ENCODE measurements at places on chromosomes 16 and 17.

GRCh38 chr17:37123941-37124820 lies 175.4 kb downstream of the AATF start:
- no peak for DNase-seq

- DNase-seq: no peak
Observed at GRCh38 chr16:56637814-56638750, at the start of gene MT1A. MT1A (plus strand) TSS chr16:56638666; CDS start chr16:56638739, 73 bp downstream.

- no peak for DNase-seq
Observed at GRCh38 chr16:88610909-88611812, 27.2 kb upstream of the IL17C start.

DNA sequence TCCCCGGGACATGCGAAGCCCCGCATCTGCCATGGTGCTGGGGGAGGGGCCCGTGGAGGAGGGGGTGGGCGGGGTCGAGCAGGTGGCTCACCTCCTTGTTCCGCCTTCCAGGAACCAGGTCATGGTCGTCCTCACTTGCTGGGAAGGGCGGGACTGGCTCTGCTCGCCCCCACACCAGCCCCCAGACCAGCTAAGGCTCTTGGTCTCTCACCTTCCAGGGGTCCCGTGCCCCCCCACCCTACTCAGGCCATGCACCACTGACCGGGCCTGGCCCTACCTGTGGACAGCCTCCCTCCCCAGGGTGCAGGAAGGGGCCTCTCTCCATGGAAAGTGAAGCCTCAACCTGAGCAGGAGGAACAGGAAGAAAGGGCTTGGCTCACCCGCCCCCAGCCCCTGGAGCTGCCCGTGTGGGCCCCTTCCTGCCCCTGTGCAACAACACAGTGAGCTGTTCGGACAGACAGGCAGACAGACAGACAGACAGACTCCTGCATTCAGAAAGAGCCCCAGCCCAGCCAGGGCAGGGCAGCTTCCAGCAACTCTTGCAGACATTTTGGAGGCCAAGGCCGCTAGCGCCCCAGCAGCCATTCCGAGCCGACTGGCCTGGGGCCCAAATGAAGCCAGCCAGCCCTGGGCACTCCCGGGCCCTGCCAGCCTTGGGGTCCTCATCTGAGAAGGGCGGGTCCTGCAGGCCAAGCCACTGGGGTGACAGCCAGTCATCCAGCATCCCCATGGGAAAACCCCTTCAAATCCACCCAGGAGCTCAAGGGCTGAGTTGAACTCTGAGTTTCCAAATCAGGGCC lies 8.1 kb upstream of the KREMEN2 start:
- no peak for DNase-seq

DNA sequence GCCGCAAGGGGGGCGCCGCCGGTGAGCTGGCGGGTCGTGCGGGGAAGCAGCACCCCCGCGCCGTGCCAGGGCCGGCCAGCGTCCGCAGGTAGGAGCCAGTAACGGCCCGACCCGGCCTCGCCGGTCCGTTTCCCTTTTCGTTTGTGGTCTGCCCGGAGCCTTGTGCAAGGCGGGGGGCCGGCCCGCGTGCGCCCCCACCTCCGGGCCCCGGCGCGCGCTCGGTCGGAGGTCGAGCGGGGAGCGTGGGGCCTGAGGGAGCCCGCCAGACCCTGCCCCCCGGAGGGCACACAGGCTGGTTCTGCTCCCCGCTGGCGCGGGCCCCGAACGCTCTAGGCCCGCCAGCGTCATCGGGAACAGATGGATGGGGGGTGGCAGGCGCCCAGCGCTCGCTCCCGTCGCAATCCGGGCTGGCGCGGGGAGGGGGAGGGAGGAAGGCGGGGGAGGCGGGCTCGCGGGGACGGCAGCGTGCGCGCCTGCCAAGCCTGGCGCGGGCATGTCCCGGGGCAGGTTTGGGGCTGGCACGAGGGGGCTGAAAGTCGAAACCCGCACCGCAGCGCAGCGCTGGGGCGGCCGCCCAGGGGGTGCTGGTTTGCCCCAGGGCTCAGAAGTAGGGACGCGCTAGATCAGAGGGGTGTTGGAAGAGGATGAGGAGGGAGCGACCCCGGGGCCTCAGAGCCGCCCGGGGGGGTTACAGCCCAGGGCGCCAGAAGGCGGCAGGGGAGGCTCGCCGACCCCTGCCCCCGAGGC lies 1.5 kb upstream of the GSE1 start:
- DNase-seq: peak; percentile 61

- no peak for DNase-seq
Observed at GRCh38 chr17:69103557-69104233, 38.0 kb downstream of the ABCA6 start.

DNA sequence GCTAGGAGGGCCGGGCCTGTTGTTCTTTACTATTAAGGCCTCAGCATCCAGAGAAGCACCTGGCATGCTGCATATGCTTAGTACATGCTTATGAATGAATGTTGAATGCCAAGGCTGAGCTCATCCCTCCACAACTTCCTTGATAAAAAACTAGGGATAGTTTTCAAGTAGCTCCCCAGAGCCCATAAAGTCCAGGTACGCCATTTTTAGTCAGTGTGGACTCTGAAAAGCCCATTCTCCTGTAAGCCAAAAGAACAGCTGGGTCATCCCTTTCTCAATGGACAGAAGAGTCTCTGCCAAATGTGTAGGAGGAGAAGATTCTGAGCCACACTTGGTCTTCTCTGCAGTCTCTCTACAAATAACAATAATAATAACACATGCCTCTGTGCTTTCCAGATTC lies 8.9 kb upstream of the ITGB3 start:
- DNase-seq: no peak

DNA sequence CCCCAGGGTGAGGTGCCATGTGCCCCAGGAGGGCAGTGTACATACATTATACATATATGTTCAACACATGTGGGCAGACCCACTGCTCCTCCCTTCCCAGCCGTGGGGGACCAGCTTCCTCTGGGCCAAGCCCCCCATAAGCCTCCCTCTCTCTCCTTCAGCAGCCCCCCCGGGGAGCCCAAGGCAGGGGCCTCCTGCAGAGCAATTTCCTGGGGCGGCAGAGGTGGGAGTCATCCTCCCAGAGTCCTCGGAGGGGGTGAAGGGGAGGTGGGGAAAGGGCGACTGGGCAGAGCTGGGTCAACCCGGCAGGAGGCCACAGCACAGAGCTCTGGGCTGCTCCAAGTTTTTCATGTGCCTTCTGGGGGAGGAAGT lies 235.1 kb downstream of the ZNF423 start:
- DNase-seq: no peak

DNA sequence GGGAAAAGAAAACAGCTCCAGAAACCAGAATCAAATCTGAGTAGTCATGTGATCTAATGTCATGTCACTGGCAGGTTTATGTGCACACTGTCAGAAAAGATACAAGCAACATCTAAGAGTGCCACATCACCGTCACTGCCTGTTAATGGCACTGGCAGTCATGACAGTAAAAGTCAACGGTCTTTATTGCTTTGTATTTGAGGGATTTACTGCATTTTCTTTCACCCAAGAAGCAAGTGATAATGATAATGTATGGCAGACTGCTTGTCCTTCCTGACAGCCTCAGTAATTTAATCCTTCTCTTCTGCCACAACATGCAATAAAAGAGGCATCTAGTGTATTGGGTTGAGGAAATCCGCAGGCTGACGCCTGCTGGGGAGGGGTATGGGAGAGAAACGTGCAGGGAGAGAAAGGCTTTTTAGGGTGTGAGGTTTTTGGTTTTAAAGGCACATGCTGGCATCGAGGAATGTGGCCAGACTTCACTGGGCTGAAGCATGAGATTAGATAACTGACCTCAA lies 92.4 kb downstream of the RPGRIP1L start:
- DNase-seq: no peak

DNA sequence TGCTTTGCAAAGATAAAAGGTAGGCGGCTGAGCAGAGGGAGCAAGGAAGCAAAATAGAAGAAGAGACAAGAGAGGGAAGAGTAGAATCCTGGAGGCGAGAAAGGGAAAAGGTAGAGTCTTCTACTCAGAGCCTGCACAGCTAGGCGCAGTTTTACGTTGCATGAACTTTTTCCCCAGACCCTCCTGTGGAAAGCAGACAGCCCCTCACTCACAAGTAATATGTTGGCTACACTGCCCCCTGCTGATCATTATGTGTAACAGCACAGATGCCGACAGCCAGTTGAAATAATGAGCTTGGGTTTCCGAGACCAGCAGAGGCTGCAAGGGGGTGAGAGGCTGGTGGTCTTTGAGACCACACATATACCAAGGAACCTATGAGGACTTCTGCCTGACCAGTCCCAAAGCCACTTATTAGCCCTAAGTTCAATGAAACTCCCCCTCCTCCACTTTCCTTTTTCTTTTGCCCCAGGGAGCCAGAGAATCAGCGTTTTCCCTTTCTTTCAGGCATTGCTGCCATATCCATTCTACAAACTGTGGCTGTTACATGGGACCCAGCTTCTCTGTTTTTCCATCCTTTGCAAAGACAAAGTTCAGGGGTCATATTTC lies 22.5 kb upstream of the CMTR2 start:
- DNase-seq: peak; percentile 37

GRCh38 chr17:30377574-30378240 lies 1.0 kb upstream of the CPD start:
- no peak for DNase-seq

GRCh38 chr16:15403392-15403995 lies 7.9 kb downstream of the MPV17L start:
- DNase-seq: no peak

GRCh38 chr17:41523787-41524186 lies 4.3 kb downstream of the KRT19 start:
- no peak for DNase-seq

DNA sequence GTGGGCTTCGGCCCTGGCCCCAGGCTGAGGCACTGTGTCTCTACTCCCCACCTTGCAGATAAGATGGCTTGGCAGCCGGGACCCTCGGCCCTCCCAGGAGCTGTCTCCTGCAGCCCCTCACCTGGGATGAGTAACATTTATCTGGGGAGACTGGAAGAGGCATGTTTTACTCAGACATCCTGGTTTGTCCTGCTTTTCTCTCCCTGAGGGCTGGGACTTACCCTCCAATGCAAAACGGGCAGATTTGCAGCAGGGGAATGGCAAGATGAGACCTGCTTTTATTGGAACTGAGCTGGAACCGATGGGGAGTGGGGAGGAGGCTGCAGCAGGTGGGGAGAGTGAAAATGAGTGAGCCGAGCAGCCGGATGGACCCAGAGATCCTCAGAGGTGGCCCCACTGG lies 27.3 kb upstream of the UBE2G1 start:
- DNase-seq: no peak

DNA sequence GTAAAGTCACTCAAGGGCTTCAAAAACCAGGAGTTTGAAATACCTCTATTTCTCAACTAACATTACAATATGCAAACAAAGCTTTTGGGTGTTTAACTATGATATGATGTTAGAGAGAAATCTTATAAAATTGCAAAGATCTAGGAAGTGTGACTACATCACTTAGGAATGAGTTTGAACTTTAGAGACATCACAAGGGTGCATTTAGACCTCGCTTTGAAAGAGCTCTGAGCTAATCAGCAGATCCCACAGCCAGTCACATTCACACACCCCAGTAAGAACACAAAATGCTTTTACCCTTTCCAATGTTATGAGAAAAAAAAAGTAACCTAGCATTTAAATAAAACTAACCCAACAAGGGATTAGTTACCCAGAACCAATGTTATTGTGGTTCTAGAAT lies 45.2 kb downstream of the HYDIN start:
- no peak for DNase-seq

DNA sequence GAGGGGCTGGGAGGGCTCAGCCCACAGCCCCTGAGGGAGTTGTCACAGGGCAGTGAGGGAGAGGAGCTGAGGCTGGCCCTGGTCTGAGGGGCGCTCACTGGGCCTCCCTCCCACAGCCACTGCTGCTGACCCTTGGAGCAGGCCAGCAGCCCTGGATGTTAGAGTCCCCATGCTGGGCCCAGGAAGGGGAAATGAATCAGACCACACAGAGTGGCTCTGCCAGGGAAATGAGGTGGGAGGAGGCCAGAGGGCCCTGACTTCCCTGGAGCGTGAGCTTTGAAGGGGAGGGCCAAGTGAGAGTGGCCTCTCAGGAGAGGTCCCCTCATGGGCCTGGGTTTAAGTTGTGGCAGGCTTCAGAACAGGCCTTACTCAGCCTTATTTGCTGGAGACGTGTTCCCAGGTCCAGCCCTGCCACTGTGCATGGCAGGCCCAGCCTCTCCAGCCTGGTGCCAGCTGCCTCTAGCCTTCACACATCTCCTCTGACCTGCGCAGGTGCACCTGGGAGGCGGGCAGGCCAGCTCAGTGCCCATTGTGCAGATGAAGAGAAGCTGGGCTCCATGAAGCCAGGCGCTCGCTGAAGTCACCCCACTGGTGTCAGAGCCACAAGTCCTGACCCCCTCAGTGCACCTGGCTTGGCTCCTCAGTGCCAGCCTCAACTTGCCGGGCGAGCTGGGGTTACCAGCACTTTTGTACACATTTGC lies 15.4 kb downstream of the GPT2 start:
- no peak for DNase-seq

- DNase-seq: no peak
Observed at GRCh38 chr17:6346156-6346786, 88.7 kb downstream of the AIPL1 start.

- no peak for DNase-seq
Observed at GRCh38 chr16:2787406-2787805, at the start of gene PRSS33. PRSS33 (minus strand) TSS chr16:2787560; CDS start chr16:2786547, 1,013 bp downstream.

GRCh38 chr16:73921295-73921694 lies 375.3 kb upstream of the PSMD7 start:
- no peak for DNase-seq

- no peak for DNase-seq
Observed at GRCh38 chr17:1398931-1399678, 917 bp downstream of the YWHAE start.

GRCh38 chr16:88805887-88806393 lies 2.4 kb downstream of the CDT1 start:
- no peak for DNase-seq

GRCh38 chr16:50303605-50304466 lies 37.5 kb downstream of the ADCY7 start:
- DNase-seq: no peak

DNA sequence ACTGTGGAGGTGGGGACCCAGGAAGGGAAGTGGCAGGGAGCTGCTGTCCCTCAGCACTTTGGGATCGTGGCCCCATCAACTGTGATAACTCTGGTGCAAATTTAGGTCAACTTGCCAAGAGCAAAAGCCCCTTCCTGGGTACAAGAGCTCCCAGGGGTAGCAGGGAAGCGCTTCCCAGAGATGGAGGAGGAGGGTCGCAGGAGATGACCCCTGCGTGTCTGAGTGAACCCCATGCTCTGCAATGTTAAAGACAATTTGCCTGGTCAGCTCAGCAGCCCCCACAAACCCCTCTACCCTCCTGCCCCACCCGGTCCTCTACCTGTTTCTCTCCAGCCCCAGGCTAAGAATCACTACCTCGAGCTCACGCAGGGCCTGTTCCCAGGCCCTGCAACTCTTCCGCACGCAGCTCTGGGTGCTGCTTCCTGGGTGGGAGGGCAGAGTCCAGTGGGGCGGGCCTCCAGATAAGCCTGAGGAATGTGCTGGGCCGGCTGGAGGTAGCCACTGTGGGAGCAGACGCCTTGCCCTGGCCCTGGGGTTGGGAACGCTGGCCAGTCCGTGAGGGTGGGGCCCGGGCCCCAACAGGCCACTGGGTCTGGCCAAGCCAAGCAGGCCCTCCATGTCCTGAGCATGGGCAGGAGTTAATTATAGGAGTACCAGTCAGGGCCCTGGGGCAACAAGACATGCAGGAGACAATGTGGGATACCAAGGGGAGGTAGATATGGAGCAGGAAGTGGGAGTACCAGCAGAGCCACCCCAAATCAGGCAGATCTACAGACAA lies 6.1 kb downstream of the DOK4 start:
- no peak for DNase-seq

- peak; percentile 99 for DNase-seq
Observed at GRCh38 chr17:75876938-75877751, 1.2 kb downstream of the TRIM47 start.

Data from dermis microvascular lymphatic vessel endothelial cell (primary cell).